Neural progenitor cell (in vitro differentiated cells): ENCODE measurements at places on chromosomes 16 and 17. TPM values are rescaled to one million over a fixed set of nuclear protein-coding genes. Genes with fewer than 3 reads are reported as not detected.

DNA sequence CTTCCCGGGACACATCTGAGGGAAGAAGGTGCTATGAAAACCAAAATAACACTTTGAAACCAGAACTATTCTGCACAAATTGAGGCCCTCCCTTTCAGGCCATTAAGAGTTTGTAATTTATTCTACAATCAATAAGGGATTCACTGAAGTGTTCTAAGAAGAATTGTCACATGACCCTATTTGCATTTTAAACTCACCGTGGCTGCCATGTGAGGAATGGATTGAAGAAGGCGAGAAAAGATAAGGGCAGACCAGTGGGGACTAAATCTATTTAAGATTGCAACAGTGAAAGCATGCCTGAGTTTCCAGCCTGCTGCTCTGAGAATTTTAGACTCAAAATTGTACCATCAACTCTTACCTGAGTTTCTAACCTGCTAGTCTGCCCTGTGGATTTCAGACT, 408.8 kb upstream of the SALL1 start:
- no peak overlapping the region for H3K4me3 ChIP-seq
- H3K27ac ChIP-seq: no peak overlapping the region
- no peaks in the 10 kb centered on the region for H3K27me3 ChIP-seq
- no peaks in the 10 kb centered on the region for H3K4me1 ChIP-seq
- H3K36me3 ChIP-seq: no peaks in the 10 kb centered on the region

- H3K4me1 ChIP-seq: peaks cover 4% of the 10 kb centered on the region
- peak overlapping the region; percentile 66 for H3K4me3 ChIP-seq
Measured at GRCh38 chr17:51165680-51166197, 472 bp upstream of the NME2 start.

DNA sequence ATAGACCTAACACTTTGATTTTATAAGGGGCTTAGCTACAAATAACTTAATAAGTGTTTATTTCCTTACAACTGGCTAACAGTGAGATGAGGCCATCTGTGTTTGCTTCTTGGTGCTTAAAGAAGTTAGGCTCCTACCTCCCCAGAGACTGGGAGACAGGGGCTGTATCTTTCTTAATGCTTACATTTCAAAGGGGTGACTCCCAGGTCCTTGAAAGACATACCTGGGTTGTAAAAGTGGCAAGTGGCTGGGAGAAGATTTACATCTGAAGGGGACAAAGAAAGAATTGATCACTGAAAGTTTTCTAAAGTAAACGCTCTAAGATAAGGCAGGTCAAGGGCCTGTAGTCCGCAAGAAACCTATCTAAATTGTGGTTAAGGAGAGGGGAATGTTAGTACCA, 196.8 kb downstream of the CNTNAP4 start:
- H3K27me3 ChIP-seq: peaks cover 86% of the 10 kb centered on the region
- no peaks in the 10 kb centered on the region for H3K36me3 ChIP-seq
- no peaks in the 10 kb centered on the region for H3K4me1 ChIP-seq
- no peak overlapping the region for H3K27ac ChIP-seq
- DNase-seq: no peak
- H3K4me3 ChIP-seq: no peak overlapping the region

GRCh38 chr17:46785696-46786095, 32.8 kb downstream of the WNT3 start:
- no peak overlapping the region for H3K4me3 ChIP-seq
- peaks cover 30% of the 10 kb centered on the region for H3K27me3 ChIP-seq
- no peak overlapping the region for H3K27ac ChIP-seq
- DNase-seq: peak; percentile 80
- H3K36me3 ChIP-seq: no peaks in the 10 kb centered on the region
- H3K4me1 ChIP-seq: peaks cover 19% of the 10 kb centered on the region

GRCh38 chr17:34319039-34319483, at the start of gene CCL8:
Gene CCL8 (plus strand): TSS chr17:34319435. CDS start chr17:34319502, 67 bp downstream.
- no peaks in the 10 kb centered on the region for H3K36me3 ChIP-seq
- DNase-seq: no peak
- H3K4me1 ChIP-seq: no peaks in the 10 kb centered on the region
- H3K27ac ChIP-seq: no peak within 1 kb of the TSS
- no peak within 1 kb of the TSS for H3K4me3 ChIP-seq
- H3K27me3 ChIP-seq: peaks cover 11% of the 10 kb centered on the region

- no peaks in the 10 kb centered on the region for H3K27me3 ChIP-seq
- peaks cover 4% of the 10 kb centered on the region for H3K4me1 ChIP-seq
- no peak overlapping the region for H3K27ac ChIP-seq
- H3K36me3 ChIP-seq: no peaks in the 10 kb centered on the region
- no peak for DNase-seq
Measured at GRCh38 chr17:12738624-12739023, 50.7 kb upstream of the ARHGAP44 start.

- no peak for DNase-seq
- H3K27me3 ChIP-seq: no peaks in the 10 kb centered on the region
- peaks cover 9% of the 10 kb centered on the region for H3K4me1 ChIP-seq
- H3K4me3 ChIP-seq: no peak overlapping the region
- H3K27ac ChIP-seq: no peak overlapping the region
Measured at GRCh38 chr17:43636426-43636825, 25.3 kb downstream of the MEOX1 start.

DNA sequence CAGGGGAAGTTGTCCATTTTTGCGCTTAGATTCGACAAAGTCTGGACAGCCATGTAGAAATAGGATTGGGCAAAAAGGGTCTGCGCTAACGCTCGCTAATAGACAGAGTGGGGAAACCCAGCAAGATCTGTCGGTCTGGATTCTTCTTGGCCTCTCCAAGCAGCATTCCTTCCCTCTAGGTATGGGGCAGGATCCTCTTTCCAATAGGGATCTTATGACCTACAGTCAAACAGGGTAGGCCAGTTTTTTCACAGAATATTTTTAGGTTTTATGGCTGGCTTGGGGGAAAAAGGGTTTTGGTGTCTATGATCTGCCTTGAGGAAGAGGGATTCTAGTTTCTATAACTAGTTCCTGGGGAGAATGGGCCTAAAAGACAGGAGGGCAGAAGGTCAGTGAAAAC, 26.0 kb upstream of the GPT2 start:
- no peak for DNase-seq
- no peak overlapping the region for H3K27ac ChIP-seq
- H3K27me3 ChIP-seq: no peaks in the 10 kb centered on the region
- H3K4me1 ChIP-seq: peaks cover 4% of the 10 kb centered on the region
- H3K4me3 ChIP-seq: no peak overlapping the region
- no peaks in the 10 kb centered on the region for H3K36me3 ChIP-seq

GRCh38 chr17:16989230-16989952, 17.5 kb upstream of the TNFRSF13B start:
- H3K4me1 ChIP-seq: no peaks in the 10 kb centered on the region
- H3K27me3 ChIP-seq: no peaks in the 10 kb centered on the region
- no peak overlapping the region for H3K27ac ChIP-seq
- no peaks in the 10 kb centered on the region for H3K36me3 ChIP-seq
- no peak overlapping the region for H3K4me3 ChIP-seq
- no peak for DNase-seq

GRCh38 chr16:3187798-3188674, at the start of gene OR1F1:
Gene OR1F1 (plus strand): TSS chr16:3188204.
- H3K36me3 ChIP-seq: no peaks in the 10 kb centered on the region
- peak; percentile 65 for DNase-seq
- H3K4me1 ChIP-seq: no peaks in the 10 kb centered on the region
- peaks cover 96% of the 10 kb centered on the region for H3K27me3 ChIP-seq

- H3K36me3 ChIP-seq: no peaks in the 10 kb centered on the region
- peaks cover 47% of the 10 kb centered on the region for H3K4me1 ChIP-seq
- H3K4me3 ChIP-seq: peak within 1 kb of the TSS; percentile 67
- no peak within 1 kb of the TSS for H3K27ac ChIP-seq
- DNase-seq: peak; percentile 92
Measured at GRCh38 chr17:17496189-17497064, at the start of gene RASD1. Gene RASD1 (minus strand): TSS chr17:17496395. CDS start chr17:17496181, 214 bp downstream.

- no peaks in the 10 kb centered on the region for H3K27me3 ChIP-seq
- H3K27ac ChIP-seq: no peak overlapping the region
- DNase-seq: peak; percentile 10
- H3K4me3 ChIP-seq: peak overlapping the region; percentile 96
- peaks cover 24% of the 10 kb centered on the region for H3K36me3 ChIP-seq
- peaks cover 21% of the 10 kb centered on the region for H3K4me1 ChIP-seq
Measured at GRCh38 chr17:68514831-68515635, 2.8 kb downstream of the PRKAR1A start.

- no peak overlapping the region for H3K4me3 ChIP-seq
- no peak overlapping the region for H3K27ac ChIP-seq
- H3K36me3 ChIP-seq: no peaks in the 10 kb centered on the region
- no peak for DNase-seq
Measured at GRCh38 chr17:39612291-39612894, 4.7 kb upstream of the NEUROD2 start.

- H3K36me3 ChIP-seq: no peaks in the 10 kb centered on the region
- peaks cover 10% of the 10 kb centered on the region for H3K4me1 ChIP-seq
- no peak overlapping the region for H3K4me3 ChIP-seq
- H3K27me3 ChIP-seq: no peaks in the 10 kb centered on the region
- no peak overlapping the region for H3K27ac ChIP-seq
- DNase-seq: peak; percentile 76
Measured at GRCh38 chr16:57898961-57899360, 72.0 kb downstream of the CNGB1 start.

- no peaks in the 10 kb centered on the region for H3K4me1 ChIP-seq
- no peak overlapping the region for H3K4me3 ChIP-seq
- no peaks in the 10 kb centered on the region for H3K27me3 ChIP-seq
Measured at GRCh38 chr16:65538976-65539375, 417.1 kb upstream of the CDH11 start.

GRCh38 chr17:65355246-65355645, 206.2 kb downstream of the AXIN2 start:
- H3K36me3 ChIP-seq: no peaks in the 10 kb centered on the region
- no peaks in the 10 kb centered on the region for H3K4me1 ChIP-seq
- H3K4me3 ChIP-seq: no peak overlapping the region
- no peak for DNase-seq
- H3K27me3 ChIP-seq: no peaks in the 10 kb centered on the region
- H3K27ac ChIP-seq: no peak overlapping the region

GRCh38 chr16:5905935-5906334, 808.3 kb upstream of the EEF2KMT start:
- H3K36me3 ChIP-seq: no peaks in the 10 kb centered on the region
- H3K27me3 ChIP-seq: no peaks in the 10 kb centered on the region
- H3K4me3 ChIP-seq: no peak overlapping the region
- DNase-seq: no peak
- H3K4me1 ChIP-seq: no peaks in the 10 kb centered on the region
- no peak overlapping the region for H3K27ac ChIP-seq

- no peaks in the 10 kb centered on the region for H3K27me3 ChIP-seq
- DNase-seq: no peak
- no peak overlapping the region for H3K4me3 ChIP-seq
- no peaks in the 10 kb centered on the region for H3K36me3 ChIP-seq
- H3K4me1 ChIP-seq: peaks cover 11% of the 10 kb centered on the region
- no peak overlapping the region for H3K27ac ChIP-seq
Measured at GRCh38 chr16:73323880-73324279, 276.0 kb upstream of the ZFHX3 start.

GRCh38 chr16:83706394-83706793, 101.4 kb upstream of the HSBP1 start:
- no peaks in the 10 kb centered on the region for H3K36me3 ChIP-seq
- no peaks in the 10 kb centered on the region for H3K27me3 ChIP-seq
- no peaks in the 10 kb centered on the region for H3K4me1 ChIP-seq

- DNase-seq: peak; percentile 85
- no peaks in the 10 kb centered on the region for H3K27me3 ChIP-seq
- peak overlapping the region; percentile 30 for H3K27ac ChIP-seq
- H3K4me3 ChIP-seq: peak overlapping the region; percentile 55
Measured at GRCh38 chr17:7403043-7403726, 712 bp downstream of the TMEM256 start.

DNA sequence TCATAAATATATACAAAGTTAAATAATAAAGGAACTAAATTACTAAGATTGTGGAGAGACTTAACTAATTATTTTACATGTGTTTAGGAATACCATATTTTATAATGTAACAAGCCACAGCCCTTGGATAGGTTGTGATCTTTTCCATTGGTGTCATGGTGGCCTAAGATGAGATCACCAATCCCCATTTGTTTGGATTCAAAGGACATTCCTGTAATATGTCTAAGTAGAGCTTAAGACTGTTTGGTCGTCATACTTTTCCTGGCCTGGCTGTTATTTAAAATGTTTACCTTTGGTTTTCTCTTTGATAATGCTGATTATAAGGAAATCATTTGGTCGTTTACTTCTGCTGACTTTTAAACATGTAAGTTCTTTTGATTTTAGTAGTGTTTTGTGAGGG, 118.1 kb downstream of the NLK start:
- no peak for DNase-seq
- no peak overlapping the region for H3K27ac ChIP-seq
- H3K4me3 ChIP-seq: no peak overlapping the region
- H3K27me3 ChIP-seq: no peaks in the 10 kb centered on the region
- no peaks in the 10 kb centered on the region for H3K36me3 ChIP-seq

- H3K4me1 ChIP-seq: peaks cover 26% of the 10 kb centered on the region
- peak overlapping the region; percentile 26 for H3K27ac ChIP-seq
- no peaks in the 10 kb centered on the region for H3K27me3 ChIP-seq
- no peak overlapping the region for H3K4me3 ChIP-seq
- peak; percentile 62 for DNase-seq
Measured at GRCh38 chr16:13014476-13014875, 113.1 kb downstream of the SHISA9 start.

DNA sequence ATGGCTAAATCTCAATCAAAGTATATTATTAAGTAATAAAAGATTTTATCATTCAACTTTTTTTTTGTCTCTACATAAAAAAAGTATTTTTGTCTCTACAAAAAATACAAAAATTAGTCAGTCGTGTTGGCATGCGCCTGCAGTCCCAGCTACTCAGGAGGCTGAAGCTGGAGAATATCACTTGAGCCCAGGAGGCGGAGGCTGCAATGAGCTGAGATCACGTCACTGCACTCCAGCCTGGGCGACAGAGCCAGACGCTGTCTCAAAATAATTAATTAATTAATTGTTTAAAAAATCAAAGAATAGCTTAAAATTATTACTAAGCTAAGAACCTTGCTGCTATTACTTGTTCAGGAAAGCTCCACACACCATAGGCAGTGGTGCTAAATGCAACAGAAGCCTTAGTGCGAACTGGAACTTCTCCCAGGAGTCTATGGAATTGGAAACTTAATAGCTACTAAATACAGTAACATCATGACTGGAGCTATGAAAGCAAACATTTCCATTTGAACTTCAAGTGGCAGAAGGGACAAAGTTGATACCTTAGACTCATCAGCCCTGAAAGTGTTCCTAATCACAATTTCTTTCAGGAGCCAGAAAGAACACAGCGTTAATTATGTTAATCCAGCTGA, 22.6 kb downstream of the ADCY9 start:
- peaks cover 19% of the 10 kb centered on the region for H3K4me1 ChIP-seq
- no peaks in the 10 kb centered on the region for H3K36me3 ChIP-seq
- no peak overlapping the region for H3K27ac ChIP-seq
- no peak for DNase-seq
- no peaks in the 10 kb centered on the region for H3K27me3 ChIP-seq

RAD51D gene
- 9.0 and 13.2 TPM in 2 replicates for total RNA-seq

XAF1 gene
- not detected in 2 replicates for total RNA-seq

DYNLRB2 gene
- not detected in 2 replicates for total RNA-seq

MPV17L gene
- total RNA-seq: 0.30 and 0.87 TPM in 2 replicates

FAM171A2 gene
- 18.1 and 68.1 TPM in 2 replicates for total RNA-seq

TEKT5 gene
- 0.07 and 0.50 TPM in 2 replicates for total RNA-seq

TMC5 gene
- total RNA-seq: 0.32 and 0.40 TPM in 2 replicates

EVI2A gene
- total RNA-seq: not detected in 2 replicates

TMC8 gene
- total RNA-seq: 0.09 TPM in 1 of 2 replicates, not detected in the other

HCFC1R1 gene
- 1.6 and 15.7 TPM in 2 replicates for total RNA-seq

C17orf50 gene
- not detected in 2 replicates for total RNA-seq

GLIS2 gene
- total RNA-seq: 0.15 and 1.3 TPM in 2 replicates
